HFF-Myc (cell line): ENCODE measurements at places on chromosomes 16 and 17.

DNA sequence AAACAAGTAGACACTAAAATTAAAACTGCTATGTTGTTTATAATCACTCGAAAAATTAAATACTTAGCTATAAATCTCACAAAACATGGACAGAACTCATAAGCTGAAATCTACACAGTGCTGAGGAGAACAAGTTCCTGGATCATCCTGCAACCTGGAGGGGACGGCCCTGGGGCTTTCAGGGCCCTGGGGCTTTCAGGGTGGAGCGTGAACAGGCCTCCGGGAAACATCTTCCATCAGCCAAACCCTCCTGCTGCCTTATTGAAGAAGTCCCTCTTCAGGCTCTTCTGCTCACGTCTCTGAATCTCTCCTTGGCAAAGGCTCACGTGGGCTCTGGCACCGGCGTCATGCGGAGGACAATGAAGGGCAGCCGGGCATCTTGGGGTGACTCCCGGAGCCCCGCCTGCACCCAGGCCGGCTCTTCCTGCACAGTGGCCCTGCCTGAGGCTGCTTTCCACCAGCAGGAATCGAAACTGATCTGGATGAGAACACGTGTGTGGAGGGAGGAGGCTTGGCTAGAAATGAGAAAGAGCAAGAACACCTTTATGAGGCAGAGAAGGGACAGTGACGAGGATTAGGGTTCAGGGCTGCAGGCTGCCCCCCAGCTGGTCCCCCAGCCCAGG lies 127.3 kb downstream of the CDRT15L2 start:
- DNase-seq, result no peak

DNA sequence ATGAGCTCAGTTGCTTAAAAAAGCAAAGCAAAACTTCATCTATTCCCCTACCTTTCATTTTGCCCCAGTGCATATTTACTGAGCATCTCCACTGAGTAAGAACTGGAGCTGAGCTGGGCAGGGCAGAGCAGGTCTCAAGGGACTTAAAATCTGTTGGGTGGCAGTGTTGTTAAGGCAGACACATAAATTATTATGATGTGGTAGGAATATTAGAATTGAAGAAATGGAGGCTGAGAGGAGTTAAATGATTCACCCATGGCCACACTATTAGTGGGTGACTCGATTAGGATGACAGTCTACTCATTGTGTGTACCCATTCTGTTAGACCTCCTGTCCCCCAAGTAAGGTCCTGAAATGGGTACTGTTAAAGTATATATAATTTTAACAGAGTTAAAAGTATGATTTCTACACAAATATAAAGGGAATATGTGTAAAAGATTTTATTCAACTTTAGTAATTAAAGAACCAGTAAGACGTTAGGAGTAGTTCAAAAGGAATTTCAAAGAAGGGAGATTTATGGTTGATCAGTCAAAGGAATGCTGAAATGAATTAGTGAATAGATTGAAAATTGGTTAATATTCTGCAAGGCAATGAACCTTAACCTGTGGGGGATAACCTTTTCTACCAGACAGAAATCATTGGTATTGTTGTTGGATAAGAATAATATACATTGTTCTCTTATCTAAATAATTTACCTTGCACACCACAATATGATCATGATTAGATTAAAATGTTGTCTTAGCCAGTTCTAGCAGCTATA lies 17.5 kb downstream of the ITGB3 start:
- no peak for DNase-seq

- DNase-seq, result no peak
These were observed 129.5 kb downstream of the ABCC6 start for GRCh38 chr16:16093628-16094332.

DNA sequence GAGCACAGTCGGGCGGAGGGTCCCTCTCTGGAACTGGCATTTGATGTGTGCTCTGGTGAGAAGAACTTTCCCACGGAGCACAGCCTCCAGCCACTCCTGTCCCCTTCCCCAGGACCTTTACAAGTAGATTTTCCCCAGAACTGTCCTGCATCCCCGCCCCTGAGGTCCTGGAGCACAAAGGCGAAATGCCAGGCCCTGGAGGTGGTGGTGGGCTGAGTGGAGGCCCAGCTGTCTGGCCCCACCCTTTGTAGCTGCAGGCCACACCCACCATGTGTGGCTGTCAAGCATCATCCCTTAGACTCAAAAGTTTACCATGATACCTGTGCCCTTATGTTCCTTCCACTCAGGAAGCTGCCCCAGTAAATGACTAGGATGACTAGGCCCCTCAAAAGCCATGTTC lies 37.7 kb downstream of the PLD6 start:
- DNase-seq, result no peak

DNA sequence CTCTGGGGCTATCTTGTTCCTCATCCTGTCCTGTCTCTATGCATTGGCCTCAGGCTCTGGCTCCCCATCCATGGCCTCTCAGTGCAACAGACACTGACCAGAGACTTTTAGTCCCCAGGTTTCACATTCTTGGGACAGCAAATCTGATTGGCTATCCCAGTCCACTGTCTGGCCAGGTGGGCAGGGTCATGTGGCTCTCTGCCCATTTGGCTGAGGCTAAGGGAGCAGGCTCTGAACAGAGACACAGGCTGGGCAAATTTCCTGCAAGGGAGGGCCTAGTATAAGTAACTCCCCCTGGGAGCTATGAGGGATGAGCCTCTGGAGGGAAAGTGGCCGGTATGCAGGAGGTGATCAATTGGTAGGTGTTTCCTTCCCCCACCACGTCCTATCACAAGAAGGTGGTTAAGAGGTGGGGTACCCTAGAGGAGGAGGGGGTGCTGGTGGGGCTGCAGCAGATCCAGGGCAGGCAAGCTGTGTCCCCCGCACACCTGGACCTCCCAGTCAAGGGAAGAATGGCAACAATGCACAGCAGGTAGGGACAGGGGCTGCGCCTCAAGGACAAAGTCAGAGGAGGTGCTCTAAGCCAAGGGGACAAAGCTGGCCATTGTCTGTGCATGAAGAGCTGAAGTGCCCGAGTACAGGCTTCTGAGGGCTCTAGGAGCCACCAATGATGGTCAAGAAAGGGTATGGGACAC lies 13.2 kb downstream of the XYLT2 start:
- DNase-seq, result no peak

GRCh38 chr16:1455190-1456171 lies 11.1 kb upstream of the CCDC154 start:
- no peak for DNase-seq

GRCh38 chr17:43924558-43924957 lies 17.2 kb upstream of the MPP2 start:
- DNase-seq, result no peak

DNA sequence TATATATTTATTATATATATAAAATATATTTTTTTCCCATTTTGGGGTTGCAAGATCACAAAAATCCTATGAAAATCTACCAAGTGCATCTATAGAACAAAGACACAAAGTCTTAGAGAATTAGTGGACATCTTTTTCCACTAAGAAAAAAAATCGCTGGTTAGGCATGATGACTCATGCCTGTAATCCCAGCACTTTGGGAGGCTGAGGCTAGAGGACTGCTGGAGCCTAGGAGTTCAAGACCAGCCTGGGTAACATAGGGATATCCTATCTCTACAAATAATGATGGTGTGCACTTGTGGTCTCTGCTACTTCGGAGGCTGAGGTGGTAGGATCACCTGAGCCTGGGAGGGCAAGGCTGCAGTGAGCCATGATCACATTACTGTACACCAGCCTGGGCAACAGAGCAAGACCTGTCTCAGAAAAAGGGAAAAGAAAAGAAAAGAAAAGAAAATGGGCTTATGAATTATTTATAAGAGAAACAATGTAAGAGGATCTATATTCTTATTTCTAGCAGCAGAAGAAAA lies 185.1 kb upstream of the PSMD7 start:
- DNase-seq, result no peak

DNA sequence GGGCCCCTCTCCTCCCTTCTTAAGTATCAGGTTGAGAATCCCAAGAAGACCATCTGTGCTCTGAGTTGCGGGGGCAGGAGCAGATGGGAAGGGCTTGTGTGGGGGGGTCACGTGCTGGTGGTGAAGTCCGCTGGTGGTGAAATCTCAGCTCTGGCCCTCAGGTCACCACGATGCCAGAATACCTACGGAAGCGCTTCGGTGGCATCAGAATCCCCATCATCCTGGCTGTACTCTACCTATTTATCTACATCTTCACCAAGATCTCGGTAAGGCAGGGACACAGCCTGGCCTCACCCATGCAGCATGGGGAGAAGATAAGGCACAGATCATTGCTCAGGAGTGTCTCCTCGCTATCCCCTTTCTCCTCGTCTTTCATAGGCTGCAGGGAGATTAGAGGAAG lies 29.7 kb downstream of the SLC5A11 start:
- DNase-seq, result no peak

- no peak for DNase-seq
These were observed 147.8 kb downstream of the PRKCA start for GRCh38 chr17:66450008-66450851.

DNA sequence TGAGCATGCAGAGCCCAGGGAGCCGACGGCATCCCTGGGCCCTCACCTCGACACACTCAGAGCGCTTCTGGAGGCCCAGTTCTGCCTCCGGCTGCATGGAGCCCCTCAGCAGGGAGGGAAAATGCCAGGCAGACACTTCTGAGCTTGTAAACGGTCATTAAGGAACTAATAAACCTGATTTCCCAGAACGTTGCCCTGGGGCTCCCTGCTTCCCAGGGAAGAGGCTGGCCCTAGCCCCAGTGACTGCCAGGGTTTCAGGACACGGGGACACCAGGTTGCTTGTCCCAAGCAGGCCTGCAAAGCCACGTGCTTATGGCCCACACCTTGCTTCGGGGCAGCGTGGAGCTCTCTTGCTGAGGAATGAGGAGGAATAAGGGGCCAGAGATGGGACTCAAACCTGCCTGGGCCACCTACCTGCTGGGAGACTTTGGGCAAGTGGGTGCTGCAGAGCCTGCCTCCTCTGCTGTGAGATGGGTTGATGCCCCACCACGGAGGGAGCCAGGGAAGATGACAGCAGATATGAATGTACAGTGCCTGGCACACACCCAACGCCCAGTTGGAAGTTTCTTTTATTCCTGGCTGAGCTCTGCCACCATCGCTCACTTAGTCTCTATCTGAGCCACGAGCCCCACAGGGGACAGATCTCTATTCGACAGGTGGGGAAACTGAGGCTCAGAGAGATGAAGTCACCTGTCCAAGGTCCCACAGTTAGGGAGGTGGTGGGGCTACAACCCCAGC lies 5.4 kb downstream of the RHBDF2 start:
- DNase-seq, result no peak

DNA sequence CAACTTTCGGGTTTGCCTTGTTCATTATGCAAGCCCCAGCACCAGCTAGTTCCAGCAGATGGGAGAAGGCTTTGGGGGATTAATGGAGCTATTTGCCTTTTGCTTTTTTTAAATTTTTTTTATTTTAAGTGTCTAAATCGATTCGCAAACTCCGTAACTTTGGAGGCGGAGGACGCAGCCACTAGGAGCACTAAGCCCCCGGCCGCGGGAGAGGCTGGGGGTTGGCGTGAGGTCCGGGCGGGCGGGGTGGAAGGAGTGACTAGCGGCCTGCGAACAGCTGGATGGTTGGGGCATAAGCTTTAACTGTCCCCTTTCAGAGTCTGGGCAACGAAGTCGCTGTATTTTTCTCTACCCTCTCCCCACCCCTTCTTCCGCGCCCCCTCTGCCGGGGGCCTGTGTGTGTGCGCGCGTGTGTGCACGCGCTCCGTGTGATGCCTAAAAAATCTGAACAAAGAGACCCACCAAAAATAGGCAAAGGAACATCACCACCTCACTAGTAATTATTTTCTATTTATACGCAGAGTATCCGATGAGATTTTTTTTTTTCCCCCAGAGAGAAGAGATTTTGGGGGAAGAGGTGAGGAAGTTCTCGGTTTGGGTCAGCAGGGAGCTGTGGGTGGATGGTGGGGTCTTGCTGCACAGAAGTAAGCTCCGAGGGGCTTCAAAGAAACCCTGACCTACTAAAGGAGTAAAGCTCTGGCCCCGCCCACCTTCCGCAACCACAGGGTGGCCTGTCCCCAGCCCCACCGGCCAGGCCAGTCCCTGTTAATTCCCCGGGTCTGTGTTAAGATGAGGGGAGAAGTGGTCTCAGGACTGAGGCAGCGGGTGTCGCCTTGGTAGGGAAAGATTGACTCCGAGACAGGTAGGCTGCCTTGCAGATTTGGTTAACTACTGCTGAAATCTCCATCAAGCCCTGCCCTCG lies 2.3 kb downstream of the SHISA9 start:
- no peak for DNase-seq

- DNase-seq, result no peak
These were observed 3.4 kb upstream of the SOX15 start for GRCh38 chr17:7593296-7593695.

GRCh38 chr16:57648125-57648524 lies 19.7 kb downstream of the ADGRG1 start:
- DNase-seq, result no peak

- no peak for DNase-seq
These were observed 358.4 kb upstream of the CDH5 start for GRCh38 chr16:66008136-66008535.

DNA sequence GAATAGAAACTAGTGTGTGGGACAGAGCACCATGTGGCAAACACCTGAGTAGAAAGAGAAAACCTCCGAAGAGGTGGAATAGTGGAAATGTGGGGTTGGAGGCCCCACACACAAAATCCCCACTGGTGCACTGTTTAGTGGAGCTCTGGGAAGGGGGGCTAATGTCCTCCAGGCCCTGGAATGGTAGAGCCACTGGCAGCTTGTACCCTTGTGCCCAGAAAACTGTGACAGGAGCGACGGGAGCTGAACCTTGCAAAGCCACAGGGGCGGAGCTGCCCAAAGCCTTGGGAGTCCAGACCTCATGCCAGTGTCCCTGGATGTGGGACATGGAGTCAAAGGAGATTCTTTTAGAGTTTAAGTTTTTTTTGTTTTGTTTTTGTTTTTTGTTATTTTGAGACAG lies 50.6 kb downstream of the RNF112 start:
- DNase-seq, result no peak

- no peak for DNase-seq
These were observed 366 bp downstream of the ANKS3 start for GRCh38 chr16:4733747-4734062.

DNA sequence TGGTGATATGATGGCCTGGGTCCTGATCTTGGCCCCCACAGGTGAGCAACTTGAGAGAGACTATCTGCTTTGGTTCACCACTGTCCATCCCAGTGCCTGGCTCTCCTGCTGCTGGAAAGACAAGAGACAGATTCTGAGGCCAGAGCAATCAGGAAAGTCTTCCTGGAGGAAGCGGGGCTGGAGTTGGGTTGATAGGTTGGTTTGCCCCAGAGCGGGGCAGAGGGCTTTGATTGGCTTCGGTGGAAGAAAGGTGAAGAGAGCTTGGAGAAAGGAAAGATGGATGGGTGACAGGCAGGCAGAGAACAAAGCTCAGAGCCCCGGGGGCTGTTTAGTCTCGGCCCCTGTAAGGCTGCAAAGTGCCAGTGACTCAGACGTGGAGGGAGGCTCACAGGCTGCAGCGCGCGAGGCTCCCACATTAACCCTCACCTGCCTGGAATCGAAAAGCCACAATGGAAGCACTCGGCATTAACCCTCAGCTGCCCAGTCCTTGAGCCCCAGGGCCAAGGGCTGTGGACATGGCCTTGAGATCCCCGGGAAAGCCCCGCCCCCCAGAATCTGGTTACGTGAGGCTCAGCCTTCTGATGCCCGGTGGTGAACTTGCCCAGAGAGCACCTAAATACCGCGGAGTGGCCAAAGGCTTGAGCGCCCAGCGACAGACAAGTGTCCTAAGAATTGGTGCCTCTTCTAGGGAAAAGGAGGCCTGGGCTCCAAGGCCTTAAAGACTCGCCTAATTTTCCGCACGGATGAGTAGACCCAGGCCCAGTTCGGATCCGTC lies 996 bp upstream of the CPNE2 start:
- no peak for DNase-seq
